ENCODE measurements at places on chromosomes 6 and 20.

GRCh38 chr6:105646391-105646867, 243.5 kb upstream of the PREP start:
- DNase-seq, result peak; percentile 10

GRCh38 chr6:106894978-106895702, 79.4 kb downstream of the CD24 start:
- DNase-seq, result peak; percentile 31

DNA sequence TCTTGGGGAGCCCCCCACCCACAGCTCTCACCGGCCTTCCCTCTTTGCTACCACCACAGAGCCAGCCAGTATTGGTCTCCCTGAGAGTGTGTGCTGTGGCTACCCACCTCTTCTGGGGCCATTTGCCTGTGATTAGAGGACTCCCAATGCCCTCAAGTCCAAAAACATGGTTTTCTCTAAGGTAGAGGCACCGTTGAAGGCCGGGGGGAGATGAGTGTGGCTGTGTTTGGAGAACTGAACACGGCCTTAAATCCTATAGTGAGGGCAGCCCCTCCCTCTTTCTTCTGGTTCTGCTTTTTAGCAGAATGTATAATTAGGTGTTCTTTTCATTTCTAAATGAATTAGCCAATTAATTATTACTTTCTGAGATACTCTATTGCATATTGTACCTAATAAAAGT, 2.5 kb downstream of the CCR6 start:
- no peak for DNase-seq

DNA sequence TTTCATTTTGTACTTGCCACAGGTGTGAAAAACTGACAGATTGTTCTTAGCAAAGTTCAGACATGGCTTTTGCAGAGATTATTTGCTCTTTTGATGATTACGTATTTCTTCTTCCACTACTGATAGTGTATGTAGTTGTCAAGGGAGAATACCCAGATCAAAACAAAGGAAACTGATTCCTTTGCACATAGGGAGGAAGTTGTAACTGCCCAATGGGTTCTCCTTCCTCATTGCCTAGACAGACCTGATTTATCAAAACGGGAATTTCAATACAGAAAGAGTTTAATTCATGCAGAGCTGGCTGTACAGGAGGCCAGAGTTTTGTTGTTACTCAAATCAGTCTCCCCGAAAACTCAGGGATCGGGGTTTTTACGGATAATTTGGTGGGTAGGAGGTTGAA, 214.7 kb downstream of the BCAS1 start:
- peak; percentile 59 for DNase-seq

GRCh38 chr6:28643017-28643740, 117.5 kb downstream of the GPX5 start:
- peak; percentile 21 for DNase-seq

DNA sequence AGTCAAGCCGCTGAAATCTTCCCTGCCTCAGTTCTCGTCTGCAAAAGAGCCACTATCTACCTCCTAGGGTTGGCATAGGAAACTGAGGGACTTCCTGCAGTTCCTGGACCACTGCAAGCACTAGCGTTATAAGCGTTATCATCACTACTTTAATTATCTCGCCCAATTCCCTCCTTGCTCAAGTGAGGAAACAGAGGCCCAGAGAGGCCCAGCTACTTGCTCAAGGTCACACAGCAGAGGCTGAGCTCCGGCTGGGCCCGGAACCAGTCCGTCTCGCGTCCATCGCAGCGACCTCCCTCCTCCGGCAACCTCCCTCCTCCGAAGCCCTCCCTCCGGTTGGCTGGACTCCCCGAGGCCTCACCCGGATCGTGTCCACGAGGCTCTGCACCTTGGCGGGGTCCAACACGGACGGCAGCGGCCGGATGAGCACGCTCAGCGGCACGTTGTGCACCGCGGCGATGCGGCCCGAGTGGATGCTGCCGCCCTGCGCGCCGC, 338 bp downstream of the SRXN1 start:
- no peak for DNase-seq

GRCh38 chr20:1215386-1216170, 10.3 kb upstream of the RAD21L1 start:
- DNase-seq, result peak; percentile 43

- DNase-seq, result no peak
These were observed 192.1 kb downstream of the SAMD5 start for GRCh38 chr6:147700436-147701209.

DNA sequence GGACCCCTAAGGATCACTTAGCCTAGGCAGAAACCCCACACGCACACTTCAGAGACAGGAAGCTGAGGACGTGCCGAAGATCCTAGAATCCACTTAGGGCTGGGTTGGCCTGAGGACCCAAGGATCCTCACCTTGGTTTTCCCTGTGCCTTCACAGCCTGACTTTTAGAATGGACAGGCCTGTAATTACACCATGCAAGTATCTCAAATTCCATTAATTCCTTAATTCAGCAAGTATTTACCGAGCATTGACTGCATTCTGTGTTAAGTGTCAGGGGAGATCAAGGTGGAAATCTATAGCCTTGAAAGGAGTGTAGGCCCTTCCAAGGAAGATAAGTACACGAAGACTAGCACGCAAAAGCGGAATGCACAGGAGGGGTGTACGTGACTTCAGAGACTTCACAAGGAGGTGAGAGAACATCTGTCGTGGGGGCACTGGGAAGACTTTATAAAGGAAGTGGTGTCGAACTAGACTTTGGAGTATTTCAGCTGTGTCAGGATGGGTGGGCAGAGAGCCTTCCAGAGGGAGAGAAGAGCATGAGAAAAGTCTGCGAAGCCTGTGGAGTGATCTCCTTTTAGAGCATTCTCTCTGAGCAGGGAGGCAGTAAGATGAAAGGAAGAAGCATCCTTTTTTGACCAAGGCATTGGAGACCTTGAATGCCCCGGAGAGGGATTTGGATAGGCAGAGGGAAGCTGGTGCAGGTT, 4.0 kb downstream of the DSP start:
- DNase-seq, result no peak

GRCh38 chr6:10901770-10902169, 14.9 kb downstream of the SYCP2L start:
- DNase-seq, result peak; percentile 70

GRCh38 chr20:25222461-25223178, 25.3 kb upstream of the PYGB start:
- no peak for DNase-seq

GRCh38 chr20:52031206-52031562, 160.4 kb downstream of the ZFP64 start:
- no peak for DNase-seq

GRCh38 chr6:164911151-164911550, 398.3 kb downstream of the C6orf118 start:
- no peak for DNase-seq

DNA sequence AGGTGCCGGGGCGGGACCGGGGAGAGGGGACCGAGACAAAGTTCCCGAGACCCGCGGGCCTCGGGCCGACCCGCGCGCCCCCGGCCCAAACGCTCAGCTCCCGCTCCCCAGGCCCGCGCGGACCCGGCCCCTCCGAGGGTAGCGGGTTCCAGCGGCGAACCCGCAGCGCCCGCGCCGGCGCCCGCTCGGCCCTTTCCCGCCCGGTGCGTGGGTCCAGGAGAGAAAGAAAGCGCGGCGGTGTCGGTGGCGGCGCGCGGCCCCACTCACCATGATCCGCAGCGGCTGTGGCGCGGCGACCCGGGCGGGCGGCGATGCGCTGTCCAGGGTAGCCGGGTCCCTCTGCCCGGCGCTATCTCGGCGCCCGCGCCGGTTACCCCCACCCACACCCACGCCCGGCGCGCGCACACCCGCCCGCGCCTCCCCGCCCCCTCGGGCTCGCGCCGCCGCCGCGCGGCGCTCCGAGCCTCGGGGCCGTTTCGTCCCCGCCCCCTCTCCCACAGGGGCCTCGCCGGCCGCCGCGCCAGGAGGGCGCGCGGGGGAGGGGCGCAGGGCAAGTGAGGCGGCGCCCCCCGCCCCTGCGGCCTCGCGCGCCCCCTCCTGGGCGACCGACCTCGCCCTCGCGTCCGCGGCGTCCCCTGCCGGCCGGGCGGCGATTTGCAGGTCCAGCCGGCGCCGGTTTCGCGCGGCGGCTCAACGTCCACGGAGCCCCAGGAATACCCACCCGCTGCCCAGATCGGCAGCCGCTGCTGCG, at the start of gene ELOVL2:
TSS of gene ELOVL2 (minus strand) at position 345 of the 751 bp plus-strand sequence. CDS start at position 270, 75 bp downstream.
- peak; percentile 63 for DNase-seq

GRCh38 chr20:15196547-15197255, 859.3 kb upstream of the FLRT3 start:
- no peak for DNase-seq

DNA sequence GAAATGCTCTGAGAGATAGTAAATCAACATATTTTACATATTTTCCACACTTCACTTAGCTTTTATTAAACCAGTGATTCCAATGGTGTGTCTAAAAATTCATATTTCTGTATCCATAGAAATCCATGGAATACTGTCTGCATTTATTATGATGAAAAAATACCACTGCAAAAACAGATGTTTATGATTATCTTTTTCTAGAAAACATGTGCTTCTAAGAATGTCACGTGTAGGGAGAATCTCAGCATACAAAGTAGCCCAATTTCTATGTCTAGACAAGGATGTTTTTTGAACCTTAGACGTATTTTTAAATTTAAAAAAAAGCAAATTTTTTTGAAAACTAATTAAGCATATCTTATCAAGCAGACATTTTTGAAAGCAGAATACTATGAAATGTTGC, 622.4 kb downstream of the TENT5A start:
- no peak for DNase-seq

GRCh38 chr20:14888134-14888533, 550.7 kb upstream of the FLRT3 start:
- no peak for DNase-seq

DNA sequence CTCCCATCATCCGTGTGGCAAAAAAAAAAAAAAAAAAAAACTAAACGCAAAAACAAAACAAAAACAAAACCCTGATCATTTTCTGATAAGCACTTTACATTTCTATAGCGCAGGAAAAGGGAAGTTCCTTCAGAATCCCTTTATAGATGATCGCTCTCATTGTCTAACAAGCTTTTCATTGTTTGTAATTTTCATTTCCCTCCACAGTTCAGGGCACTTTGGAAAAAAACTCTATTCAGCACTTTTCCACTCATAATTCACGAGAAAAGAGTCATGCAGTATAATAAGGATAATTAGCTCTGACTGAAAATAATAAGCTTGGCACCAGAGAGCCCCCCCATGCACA, 89.4 kb upstream of the ATXN1 start:
- peak; percentile 45 for DNase-seq

DNA sequence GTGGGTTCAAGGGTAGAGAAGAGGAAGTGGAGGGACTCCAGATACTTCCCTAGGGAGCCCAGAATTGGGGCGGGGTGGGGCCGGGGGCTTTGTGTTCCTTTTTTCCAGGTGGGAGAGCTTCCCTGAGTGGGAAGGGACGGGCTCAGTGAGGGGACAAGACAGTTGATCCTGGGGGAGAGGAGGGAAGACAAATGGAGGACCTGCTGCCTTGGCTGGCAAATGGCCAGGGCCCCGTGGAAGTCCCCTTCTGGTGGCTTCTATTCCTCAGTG, 2.6 kb downstream of the CTSZ start:
- peak; percentile 95 for DNase-seq

DNA sequence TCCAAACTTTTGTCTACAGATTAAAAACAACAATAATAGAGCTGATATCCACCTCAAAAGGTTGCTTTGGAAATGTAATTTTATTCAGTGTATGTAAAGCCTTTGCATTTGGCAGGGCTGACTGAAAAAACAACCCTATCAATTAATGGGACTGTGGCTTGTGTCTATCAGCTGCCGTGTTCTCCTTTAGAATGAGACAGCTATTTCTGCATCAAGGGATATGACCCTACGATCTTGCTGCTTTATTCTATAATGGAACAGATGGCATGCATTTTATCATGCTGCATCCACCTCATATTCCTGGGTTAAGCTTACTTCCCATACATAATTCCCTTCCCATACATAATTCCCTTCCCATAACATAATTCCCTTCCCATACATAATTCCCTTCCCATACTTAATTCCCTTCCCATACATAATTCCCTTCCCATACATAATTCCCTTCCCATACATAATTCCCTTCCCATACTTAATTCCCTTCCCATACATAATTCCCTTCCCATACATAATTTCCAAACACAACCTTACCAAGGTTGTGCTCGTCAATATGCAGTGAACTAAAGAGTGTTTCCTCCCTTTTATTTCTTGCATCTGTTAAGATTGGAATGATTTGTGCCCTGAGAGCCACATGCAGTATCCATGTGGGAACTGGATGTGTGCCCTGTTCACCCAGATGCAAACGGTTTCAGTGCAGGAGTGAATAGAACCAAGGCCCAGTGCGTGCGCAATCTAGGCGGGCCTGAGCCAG, 26.8 kb downstream of the SERPINB6 start:
- DNase-seq, result no peak

DNA sequence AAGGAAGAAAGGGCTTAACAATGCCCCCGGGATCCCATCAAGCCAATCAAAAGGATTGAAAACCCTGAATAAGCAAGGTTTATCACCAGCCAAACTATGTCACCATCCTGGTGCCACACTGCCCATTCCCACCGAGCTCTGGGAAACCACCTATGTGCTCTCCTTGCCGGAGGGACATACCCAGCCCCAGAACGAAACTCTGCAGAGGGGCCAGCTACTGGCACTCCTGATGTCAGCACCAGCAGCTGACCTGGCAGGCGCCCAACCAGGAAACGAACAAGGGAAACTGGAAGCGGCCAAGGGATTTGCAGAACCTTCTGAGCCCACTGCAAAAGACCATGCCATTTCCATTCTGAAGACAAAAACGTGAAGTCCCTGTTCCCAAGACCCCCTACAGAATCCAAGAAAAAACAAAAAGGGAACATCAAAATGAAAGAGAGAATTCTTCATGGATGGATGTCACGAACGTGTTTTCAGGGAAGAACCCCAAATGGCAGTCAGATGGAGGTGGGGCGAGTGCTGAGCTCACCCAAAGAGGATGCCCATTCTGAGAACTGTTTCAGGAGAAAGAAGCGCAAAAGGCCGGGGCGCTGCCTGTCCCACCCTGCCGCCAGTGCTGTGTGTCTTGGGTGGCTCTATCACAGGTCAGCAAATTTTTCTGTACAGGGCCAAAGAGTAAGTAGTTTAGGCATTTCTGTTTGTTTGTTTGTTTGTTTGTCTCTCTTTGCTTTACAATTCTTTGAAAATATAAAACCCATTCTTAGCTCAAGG, 305.2 kb downstream of the ESR1 start:
- DNase-seq, result peak; percentile 71

- DNase-seq, result no peak
These were observed 936 bp upstream of the TMX4 start for GRCh38 chr20:8020314-8021079.

GRCh38 chr6:26195376-26195923, 108.2 kb downstream of the HFE start:
- peak; percentile 93 for DNase-seq

DNA sequence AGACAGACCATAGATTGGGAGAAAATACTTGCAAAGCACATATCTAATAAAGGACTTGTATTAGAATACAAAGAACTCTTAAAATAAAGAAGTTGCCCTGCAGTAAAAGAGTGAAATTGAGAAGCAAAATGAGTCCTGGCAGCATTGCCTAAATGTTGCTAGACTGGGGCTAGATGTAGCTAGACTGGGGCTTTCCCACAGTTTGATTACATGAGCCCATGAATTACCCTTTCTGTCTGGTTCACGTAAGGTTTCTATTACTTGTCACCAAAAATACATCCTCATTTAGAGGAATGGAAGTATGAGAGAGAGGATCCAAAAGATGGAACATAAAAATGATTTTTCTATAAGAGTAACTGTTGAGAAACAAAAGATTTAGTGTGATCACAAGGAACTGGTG, 57.6 kb upstream of the CCDC28A start:
- DNase-seq, result no peak

- peak; percentile 63 for DNase-seq
These were observed 235 bp downstream of the MAP7 start for GRCh38 chr6:136550045-136550329.
